ENCODE measurements at places on chromosomes 16 and 17.

DNA sequence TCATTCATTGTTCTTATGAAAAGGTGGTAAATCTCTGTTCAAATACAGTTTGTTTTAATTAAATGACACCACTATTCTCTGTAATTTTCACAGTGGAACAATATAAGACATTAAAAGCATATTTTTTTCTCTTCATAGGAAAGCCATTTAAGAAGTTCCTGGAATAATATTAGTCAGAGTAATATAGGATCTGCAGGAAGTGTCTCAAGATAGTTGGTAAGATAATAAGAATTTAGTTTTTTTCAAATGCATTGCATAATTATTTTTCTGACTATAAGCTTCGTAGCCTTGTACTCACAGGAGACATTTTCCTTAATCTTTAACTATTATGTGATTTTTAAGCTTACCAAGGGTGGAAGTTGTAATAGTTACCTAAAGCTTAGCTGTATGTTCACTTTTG lies 16.9 kb downstream of the STXBP4 start:
- DNase-seq = no peak

DNA sequence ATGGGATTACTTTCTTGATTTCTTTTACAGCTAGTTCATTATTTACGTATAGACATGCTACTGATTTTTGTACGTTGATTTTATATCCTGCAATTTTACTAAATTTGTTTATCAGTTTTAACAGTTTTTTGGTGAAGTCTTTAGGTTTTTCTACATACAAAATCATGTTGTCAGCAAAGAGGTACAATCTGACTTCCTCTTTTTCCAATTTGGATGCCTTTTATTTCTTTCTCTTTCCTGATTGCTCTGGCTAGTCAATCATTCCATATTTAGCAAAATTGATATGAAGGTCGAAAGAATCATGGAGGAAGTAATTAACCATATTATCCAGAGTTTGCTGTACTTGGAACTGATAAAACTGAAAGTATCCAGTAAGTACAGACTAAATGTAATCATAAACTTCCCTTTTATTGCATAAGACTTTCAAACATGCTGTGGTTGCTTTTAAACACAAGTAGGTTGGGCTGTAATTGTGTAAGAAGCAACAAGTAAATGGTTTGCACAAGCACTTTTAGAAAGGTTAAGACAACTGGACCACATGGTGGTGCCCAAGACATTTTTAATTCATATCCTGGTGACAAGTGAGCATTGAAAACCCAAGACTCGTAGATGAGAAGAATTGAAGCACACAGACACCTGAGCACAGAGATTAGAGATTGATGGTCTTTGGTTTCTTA lies 8.4 kb downstream of the GDE1 start:
- DNase-seq = no peak

DNA sequence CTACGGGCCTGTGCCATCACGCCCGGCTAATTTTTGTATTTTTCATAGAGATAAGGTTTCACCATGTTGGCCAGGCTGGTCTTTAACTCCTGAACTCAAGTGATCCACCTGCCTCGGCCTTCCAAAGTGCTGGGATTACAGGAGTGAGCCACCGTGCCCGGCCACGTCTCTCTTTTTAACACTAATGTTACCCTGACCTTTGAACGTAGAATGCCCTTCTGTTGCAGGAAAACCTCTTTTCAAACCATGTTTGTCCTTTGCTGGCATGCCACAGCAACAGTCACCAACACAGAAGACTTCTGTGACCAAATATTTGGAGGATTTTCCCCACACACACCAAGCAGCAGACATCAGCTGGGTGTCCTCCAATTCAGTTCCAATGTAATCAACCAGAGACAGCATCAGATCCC lies 7.8 kb upstream of the HSD17B1 start:
- no peak for DNase-seq

DNA sequence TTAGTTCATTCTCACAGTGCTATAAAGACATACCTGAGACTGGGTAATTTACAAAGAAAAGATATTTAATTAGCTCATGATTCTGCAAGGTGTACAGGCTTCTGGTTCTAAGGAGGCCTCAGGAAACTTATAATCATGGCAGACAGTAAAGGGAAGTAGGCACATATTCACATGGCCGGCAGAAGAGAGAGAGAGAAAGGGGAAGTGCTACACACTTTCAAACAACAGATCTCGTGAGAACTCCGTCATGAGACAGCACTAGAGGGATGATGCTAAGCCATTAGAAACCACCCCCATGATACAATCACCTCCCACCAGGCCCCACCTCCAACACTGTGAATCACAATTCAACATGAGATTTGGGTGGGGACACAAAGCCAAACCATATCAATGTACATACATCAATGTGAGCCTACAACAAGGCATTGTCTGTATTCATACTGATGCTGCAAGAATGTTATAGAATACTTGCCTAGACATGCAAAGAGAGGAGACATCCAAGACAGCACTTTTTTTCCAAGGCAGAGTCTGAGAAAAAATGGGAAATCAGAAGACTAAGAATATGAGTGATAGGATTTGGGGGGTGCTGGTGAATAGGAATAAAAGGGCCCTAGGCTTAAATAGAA lies 114.8 kb upstream of the XYLT1 start:
- no peak for DNase-seq

- DNase-seq = no peak
These were observed 9.3 kb downstream of the C17orf50 start for GRCh38 chr17:35769895-35770486.

DNA sequence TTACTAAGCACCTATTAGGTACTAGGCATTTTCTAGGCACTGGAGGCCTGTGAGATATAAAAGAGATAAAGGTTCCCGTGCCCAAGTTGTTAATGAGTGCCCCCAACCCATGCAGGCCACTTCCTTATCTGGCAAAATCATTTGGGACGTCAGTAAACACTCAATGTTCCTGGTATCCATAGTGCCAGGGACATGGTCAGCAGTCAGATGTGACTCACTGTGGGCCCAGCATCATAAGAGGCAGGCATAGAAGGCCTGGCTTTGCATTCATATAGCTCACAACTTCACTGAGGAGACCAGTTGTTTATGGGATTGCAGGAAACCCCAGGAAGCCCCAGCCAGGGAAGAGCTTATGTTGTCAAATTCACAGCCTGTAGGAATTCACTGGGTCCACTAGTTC lies 81.1 kb downstream of the MRC2 start:
- DNase-seq = no peak

- DNase-seq = no peak
These were observed 9.2 kb upstream of the ITPRIPL2 start for GRCh38 chr16:19104607-19105006.

DNA sequence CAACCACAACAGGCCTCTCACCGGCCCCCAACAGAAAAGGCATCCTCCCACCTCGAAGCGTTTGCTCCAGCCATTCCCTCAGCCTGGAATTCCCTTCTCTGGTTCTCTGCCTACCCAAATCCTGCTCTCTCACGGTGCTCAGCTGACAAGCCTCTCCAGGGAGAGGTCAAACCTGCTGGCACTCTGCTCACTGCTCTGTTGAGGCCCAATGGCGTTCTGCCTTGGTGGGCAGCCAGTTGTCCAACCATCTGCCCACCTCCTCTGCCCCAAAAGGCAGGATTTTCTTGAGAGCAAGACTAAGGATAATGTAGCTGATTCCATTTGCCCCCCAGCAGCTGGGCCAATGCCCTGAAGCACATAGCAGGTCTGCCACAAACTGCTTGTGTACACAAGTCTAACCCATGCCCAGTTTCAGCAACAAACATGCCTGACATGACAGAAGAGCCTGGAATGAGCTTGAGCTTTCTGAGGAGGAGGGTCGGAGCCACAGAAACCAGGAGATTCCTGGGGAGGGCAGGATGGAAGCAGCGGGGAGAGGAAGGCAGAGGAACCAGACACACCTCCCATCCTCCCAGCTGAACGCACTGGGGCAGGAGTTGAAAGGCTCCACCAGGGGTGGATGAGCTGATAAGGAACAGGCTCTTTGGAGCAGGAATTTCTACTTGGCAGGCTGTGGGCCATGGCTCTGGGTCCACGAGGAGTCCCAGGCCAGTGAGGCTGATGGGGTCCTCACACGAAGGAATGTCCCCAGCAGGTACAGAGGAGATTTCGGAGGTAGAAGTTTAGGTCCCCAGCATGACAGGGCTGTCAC lies 23.9 kb downstream of the ARHGAP27 start:
- DNase-seq = no peak

DNA sequence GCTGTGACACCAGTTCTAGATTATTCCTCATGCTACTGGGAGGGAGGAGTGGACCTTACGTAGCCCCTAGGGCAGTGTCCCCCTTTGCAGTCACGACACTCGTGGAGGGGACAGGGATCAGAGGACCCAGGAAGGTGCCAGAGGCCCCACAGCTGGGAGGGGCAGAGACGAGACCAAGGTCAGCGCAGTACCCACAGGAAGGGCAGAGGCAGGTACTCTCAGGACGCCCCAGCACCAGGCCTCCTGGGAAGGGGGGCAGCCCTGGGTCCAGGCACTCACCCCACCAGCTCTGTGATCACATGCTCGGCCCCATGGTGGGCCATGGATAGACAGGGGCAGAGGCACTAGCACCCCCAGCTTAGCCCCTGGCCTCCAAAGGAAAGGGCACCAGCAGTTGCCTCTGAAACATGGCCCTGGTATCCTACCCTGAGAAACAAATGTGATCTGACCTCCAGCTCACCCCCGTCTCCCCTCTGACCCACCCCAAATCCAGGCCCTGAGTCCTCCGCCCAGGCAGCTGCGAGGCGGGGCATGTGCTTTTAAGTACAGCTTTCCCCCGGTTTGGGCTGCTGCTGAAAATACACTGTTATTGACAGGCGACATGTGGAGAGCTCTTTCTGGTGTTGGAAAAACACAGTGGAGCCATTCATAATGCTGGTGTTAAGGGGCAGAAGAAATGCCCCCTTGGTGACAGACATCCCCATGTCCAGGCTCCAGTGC lies 361.9 kb downstream of the C16orf95 start:
- no peak for DNase-seq

- no peak for DNase-seq
These were observed 13.9 kb upstream of the HELZ start for GRCh38 chr17:67258821-67259468.

DNA sequence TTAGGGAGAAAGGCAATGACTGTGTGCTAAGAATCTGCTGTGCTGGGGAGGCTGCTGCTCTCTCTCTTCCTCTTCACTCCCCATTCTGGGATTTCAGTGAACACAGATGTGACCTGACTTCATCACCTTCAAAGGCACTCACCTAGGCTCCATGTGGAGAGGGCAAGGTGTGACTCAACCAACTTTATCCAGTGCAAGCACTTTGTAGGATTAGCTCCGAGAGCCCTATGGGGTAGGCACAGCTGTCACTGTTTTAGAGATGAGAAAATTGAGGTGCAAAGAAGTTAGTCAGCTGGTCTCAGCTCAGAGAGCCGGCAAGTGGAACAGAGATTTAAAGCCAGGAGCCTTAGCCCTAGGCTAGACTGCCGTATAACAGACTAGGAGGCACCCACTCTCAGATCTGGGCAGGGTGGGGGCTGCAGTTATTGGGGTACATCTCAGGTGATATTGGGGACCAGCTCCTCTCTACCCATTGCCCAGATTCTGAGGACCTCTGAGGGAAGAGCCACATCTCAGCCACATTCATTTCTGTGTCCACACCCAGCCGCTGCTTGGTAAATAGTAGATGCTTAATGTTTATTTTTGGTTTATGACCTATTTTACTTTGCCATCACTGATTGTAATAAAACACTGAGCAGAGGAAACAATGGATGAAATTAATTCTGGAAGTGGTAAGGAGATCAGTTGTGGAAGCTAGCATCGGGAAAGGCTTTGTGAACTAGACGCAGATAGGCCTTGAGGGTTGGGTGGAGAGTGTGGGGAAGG lies 138.8 kb downstream of the CCDC182 start:
- DNase-seq = no peak

GRCh38 chr17:75262112-75262606 lies 480 bp downstream of the MRPS7 start:
- DNase-seq = no peak

- DNase-seq = no peak
These were observed 18.3 kb downstream of the NQO1 start for GRCh38 chr16:69707920-69708683.

DNA sequence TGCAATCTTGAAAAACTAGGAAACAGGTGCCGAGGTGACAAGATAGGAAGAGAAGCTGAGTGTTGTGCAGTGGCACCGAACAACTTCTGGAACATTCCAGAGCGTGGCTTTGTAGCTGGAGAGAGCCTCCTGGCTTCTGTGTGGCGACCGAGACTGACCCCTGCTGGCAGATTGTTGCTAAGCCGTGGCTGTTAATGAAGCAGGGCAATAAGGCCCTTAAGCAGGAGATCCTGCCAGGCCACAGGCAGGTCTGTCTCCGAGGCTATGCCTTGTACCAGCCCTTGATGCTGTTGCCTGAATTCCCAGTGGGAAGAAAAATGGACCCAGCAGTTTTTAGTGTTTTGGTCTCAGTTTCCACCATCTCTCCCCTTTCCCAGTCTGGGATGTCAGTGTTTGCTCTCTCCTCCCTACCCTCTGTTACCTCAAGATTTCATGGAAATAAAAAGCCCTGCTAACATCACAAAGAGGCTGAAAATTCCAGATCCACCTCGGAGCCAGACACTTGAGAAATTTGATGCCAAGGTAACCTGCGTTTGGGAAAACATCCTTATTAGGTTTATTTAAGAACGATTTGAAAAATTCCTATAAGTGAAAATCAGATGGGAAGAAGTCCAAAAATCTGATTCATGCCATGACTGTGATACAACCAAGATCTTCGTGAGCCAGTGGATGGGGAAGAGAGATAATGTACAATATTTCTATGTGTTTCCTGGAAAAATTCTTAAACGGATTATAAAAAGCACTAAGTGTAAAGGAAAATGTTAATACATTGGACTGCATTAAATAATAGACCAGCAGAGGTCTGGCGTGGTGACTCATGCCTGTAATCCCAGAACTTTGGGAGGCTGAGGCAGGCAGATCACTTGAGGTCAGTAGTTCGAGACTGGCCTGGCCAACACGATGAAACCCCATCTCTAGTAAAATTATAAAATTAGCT lies 265.1 kb downstream of the PRKCA start:
- DNase-seq = no peak

GRCh38 chr17:75573994-75574393 lies 13.6 kb upstream of the MYO15B start:
- DNase-seq = no peak

DNA sequence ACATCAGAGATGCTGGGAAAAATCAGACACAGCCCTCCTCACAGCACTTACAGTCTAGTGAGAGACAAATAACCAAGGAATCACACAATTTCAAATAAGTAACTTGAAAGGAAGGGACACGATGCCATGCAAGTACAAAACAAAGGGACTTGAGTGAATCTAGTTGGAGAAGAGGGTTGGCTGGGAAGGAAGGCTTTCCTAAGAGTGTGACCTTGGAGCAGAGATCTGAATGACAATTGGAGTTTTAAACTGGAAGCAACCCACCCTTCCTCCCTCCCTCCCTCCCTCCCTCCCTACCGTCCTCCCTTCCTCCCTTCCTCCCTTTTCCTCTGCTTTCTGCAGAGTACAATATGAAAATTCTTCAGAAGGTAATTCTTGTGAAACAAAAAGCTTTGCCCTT lies 31.1 kb downstream of the ADAMTS18 start:
- DNase-seq = no peak

GRCh38 chr16:76784530-76784929 lies 406.5 kb upstream of the MON1B start:
- DNase-seq = no peak

DNA sequence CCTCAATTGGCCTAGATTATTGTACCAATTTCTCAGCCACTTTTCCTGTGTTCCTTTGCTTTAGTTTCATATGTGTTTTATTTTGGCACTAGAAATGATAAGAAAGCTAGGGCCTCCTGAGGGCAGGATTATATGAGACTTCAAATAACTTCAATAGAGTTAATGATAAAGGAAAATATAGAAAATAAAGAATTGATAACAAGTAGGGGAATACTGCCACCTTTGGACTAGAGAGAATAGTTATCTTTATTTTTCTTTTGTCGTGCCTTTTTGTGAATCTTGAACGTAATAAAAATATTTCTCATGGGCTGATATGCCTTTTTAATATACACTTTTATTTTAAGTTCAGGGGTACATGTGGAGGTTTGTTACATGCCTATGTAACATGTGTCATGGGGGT lies 29.3 kb upstream of the RBL2 start:
- DNase-seq = no peak

All from activated gamma-delta T cell (primary cell).